Stimulated activated CD4-positive, alpha-beta T cell treated with anti-CD3 and anti-CD28 coated beads, Interleukin-15, amount 100 ng/mL, for 48 hours (primary cell): ENCODE measurements at places on chromosomes 6 and 20.

DNA sequence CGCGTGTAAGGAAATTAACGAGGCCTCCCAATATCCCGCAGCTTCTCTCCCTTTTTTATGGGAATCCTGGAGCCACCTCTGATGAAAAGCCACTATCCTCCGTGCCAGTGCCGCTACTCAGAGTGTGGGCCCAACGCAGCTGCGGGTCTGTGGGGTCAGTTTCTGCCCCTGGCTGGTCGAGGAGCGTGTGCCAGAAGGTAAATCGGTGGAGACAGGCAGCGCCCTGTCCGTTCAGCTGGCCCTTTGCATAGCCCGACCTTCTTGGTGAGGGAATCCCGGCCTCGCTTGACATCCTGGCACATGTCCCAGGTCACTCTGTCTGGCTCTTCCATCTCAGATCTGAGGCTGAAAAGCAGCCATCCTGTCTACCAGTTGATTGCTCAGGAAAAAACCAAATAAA lies 4.6 kb downstream of the THBS2 start:
- no peak for DNase-seq

GRCh38 chr6:6851059-6851948 lies 256.5 kb upstream of the RREB1 start:
- DNase-seq = no peak

DNA sequence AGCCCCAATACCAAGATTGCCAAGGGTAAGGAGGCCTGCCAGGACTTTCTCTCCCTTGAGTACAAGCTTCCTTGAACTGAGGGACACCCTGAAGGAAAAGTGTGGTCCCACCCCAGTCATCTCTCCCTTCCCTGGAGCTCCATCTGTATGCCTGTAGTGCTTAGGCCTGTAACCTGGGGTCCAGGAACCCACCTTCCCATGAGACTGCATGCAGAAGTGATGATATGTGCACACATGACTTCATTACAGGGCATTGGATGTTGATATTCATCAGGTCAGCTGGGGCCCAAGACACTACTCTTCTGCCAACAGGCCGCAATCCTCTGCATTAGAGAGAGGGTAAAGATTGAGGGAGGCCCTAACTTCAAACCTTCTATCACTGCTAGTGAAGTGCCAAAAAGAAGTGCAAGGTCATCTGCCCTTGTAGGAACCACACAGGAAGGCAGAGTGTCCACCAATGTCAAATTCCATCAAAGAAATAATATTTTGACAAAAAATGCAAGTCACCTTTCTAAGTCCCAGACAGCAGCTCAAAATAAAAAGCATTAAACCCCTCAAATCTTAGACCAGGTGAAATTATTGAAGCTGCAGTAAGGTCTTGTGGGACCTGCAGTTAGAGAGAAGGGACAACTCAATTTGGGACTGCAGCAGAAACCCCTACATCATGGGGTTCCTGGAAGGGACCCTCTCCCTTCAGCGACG lies 5.1 kb downstream of the HLA-F start:
- no peak for DNase-seq

- DNase-seq = no peak
Measured at GRCh38 chr6:129894921-129895320, 33.8 kb upstream of the TMEM244 start.

DNA sequence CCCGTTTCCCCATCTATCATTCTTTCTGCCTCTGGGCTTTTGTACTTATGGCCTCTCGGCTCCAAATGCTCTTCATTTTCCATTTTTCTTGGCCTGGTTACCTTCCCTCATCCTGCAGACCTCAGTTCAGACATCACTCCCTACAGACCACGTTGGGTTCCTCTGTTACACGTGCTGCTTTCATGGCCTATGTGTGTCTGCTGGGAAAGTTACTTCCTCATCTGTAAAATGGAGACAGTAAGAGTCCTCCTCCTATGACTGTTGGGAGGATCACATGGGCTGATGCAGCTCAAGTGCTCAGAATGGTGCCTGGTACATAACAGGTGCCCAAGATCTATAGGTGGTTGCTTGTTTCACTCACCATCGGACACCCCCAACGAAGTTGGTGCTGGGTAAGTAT lies 13.5 kb downstream of the KCNK17 start:
- DNase-seq = no peak

DNA sequence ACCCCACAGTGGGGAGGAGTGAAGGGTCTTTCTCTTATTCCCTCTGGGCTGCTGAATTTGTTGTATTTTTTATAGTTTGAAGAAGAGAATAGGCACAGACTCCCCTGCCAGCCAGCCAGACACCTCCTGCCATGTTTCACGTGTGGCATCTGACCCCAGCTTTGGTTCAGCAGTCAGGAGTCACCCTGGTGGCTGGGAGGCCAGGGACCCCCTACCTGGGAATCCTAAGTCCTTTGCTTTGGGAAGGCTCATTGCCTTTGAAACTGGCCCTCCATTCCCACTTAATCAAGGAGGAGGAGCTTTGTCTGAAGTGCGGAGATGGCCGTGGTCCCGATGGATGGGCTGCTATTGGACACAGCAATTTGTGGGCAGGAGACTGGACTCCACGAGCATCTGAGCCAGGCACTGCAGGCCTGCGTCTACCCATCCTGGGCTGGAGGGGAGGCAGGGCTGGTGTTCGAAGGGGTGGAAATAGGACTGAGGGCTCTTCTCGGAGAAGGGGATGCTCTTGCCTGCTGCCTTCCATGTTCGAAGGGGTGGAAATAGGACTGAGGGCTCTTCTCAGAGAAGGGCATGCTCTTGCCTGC lies 196.1 kb downstream of the DLL1 start:
- DNase-seq = no peak

GRCh38 chr6:39425346-39426072 lies 103.0 kb upstream of the KCNK16 start:
- no peak for DNase-seq

- no peak for DNase-seq
Measured at GRCh38 chr20:55365745-55366144, 639.6 kb downstream of the CBLN4 start.

GRCh38 chr6:21163110-21163837 lies 430.3 kb upstream of the SOX4 start:
- no peak for DNase-seq

DNA sequence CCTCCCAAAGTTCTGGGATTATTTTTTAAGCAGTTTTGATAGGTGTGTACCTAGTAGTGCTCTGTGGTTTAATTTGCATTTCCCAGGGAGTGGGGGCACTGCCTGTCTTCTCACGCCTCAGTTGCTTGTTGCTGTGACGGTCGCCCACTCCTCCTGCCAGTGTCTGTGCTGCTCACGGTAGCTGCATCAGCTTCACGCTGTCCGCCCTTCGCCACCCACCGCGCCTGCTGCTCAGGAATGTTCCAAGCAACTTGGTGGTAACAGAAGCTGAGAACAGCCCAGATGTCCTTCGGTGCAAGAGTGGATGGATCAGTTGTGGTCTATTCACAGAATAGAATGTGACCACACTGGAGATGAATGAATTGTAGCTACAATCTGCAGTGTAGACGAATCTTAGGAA lies 22.9 kb downstream of the DNAJC5 start:
- DNase-seq = no peak

DNA sequence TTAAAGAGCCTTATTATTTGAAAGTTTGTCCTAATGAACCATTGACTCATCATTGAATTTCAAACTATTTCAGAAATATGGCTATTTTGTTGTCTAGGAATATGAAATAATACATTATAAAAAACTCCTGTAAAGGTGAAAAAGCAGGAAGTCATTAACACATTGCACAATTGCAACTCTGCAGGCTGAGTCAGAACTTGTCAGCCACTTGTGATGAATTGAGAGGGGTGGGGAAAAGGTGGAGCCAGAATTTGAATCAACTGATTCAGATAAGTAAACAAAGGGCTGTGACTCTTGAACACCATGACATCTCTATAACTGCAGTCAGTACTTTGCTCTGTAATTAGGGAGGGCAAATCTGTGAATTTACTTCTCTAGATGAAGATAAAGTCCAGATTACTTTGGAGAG lies 6.0 kb downstream of the C6orf141 start:
- no peak for DNase-seq

DNA sequence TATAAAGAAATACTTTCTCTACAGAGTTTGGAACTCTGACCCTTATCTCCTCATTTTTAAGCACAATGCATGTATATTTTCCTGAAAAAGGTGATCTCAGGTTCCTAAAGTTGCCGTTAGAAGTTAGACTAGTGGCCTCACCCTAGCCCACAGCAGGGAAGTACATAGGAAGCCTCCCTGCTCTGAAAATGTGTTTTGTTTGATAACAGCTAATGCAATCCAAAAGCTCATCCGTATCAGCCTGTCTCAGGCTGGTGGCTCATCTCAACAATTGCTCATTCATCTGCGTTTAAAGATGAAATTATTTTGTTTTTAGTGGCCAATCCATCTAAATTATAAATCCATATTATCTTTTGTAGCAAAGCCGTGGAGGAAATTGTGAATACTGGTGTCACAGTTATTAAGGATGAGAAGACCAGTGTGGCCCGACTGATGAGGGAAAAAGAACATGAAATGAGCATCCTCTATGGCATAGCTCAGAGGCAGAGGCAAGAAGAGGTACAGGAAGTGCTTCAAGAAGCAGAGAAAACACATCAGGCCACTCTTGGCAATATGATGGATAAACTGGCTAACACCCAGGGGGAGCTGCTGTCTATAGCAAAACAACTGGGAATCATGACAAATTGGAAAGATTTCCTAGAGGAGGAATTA lies 20.1 kb downstream of the C6orf163 start:
- DNase-seq = no peak

- no peak for DNase-seq
Measured at GRCh38 chr20:23419995-23420901, 1.0 kb downstream of the NAPB start.

DNA sequence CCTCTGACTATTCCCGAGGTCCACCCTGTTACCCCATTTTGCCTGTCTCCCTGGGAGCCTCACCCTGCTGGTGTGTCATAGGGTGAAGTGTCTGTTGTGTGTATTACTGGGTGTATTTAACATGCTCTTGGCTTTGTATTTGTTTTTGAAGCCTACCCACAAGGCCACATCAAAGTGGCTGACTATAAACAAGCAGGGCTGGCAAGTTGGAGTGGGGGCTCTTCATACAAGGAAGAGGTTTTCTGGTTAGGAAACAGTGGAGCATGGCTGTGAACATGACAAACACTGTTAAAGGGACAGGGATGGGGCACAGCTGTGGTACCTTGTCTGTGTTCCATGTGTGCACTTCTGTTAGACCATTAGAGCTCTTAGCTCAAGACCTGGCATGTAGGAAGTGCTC lies 26.3 kb downstream of the HECA start:
- no peak for DNase-seq

DNA sequence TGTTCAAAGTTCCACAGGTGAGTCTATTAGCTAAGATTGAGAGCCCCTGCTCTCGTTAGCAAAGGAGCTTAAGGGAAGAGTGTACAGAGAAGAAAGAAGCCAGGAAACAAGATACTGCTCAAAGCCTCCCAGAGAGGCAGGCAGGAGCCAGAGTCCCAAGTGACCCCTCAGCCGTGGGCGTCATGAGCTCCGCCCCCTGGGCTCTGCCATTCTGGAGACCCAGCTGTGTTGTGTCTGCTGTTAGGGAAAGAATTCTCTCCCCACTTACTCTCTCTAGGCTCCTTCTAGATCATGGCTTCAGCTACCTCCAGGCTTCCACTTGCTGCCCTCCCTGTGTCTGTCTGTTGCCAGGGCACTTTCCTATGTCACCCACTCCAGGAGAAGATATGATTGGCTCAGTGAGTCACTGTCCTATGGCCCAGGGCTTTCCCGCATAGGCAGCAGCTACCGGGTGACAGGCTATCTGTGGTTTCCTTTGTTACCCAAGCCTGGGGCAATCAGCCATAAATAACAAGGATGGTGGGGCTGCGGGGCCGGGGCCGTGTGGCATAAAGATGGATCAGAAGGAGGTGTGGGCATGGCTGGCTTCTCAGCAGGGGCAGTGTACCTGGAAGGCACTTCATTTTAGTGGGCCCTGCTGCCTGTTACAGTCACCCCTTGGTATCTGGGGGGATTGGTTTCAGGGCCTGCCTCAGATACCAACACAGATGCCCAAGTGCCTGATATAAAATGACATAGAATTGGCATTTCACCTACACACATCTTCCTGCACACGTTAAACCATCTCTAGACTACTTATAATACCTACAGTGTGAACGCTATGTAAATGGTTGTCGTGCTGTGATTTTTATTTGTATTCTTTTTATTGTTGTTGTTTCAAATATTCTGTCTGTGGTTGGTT lies 118.9 kb downstream of the ARMC2 start:
- DNase-seq = no peak

GRCh38 chr6:146634022-146634421 lies 35.2 kb downstream of the ADGB start:
- DNase-seq = no peak

- no peak for DNase-seq
Measured at GRCh38 chr20:33709398-33709797, 10.7 kb downstream of the PXMP4 start.

DNA sequence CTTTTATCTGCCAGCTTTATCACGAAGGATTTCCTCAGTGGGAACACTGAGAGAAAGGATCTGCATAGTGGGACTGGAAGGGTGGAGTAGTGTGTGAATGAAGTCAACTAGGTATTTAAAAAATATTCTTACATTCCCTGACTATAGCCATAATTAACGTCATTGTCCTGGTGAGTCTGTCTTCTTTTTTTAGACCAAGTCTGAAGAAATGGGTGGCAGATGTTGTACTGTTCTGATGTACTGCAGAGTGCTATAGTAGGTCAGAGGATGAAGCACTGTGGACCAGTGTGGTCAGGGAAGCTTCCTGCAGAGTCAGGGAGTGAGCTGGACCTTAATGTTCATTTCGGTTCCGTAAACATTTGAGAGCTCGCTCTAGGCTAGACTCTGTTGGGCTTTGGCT lies 11.9 kb downstream of the TULP4 start:
- DNase-seq = no peak

DNA sequence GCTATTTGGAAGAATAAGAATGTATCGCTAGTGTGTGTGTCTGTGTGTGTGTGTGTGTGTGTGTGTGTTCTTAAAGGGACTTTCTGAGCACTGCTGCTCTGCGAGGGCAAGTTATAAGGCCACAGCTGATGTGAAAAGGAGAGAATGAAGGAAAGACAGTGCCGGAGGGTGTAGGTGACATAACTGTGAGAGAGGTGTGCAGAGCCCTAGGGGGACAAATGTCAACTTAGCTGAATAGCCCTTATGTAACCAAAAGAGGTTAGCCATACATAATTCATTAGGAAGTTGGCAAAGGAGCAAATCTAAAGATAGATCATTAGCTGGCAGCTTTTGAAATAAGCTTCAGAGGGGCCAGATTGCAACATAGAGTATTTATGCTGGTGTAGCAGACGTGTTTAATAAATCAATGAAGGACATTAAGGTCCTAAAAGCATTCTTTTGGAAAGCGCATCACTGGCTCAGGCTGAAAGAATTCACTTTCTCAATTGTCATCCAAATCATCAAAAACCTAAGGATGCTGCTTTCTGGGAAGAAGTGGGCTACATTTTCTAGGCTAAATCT lies 81.0 kb downstream of the NDUFAF5 start:
- DNase-seq = no peak
